ENCODE measurements at places on chromosomes 2 and 18.

DNA sequence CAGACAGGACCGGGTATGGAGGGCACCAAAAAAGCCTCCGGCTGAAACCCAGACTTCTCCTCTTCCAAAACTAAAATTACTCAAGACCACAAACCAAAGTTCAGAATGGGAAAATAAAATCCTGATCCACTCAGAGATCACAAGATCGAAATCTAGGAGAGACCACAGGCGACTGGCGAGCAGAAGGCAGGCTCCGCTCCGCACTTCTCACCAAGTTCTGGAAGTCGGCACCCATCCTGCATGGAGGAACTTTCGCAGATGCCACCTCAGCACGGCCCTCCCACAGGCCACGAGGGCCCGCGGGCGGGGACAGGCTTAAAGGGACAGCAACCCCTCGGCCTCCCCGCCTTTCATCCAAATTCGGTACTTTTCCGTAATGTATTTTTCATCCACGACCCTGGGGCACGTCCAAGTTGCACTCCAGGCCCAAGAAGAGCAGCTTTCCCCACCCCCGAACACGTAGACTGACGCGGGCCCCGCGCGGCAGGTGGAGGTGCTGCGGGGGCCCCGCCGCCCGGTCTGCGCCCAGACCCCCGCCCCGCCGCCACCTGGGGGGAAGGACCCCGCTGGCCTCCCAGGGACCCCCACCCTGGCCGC is 43.7 kb downstream of the HDLBP start:
- DNase-seq, result peak; percentile 56

- no peak for DNase-seq
Observed at GRCh38 chr2:74367789-74368188, 12.3 kb downstream of the DCTN1 start.

GRCh38 chr18:24588440-24588839 is 128.0 kb downstream of the HRH4 start:
- DNase-seq, result no peak

GRCh38 chr2:231306791-231307393 is 88.6 kb upstream of the B3GNT7 start:
- no peak for DNase-seq

GRCh38 chr2:60175290-60175689 is 378.2 kb downstream of the BCL11A start:
- DNase-seq, result no peak

GRCh38 chr2:105329197-105329554 is 359 bp downstream of the TGFBRAP1 start:
- peak; percentile 23 for DNase-seq

DNA sequence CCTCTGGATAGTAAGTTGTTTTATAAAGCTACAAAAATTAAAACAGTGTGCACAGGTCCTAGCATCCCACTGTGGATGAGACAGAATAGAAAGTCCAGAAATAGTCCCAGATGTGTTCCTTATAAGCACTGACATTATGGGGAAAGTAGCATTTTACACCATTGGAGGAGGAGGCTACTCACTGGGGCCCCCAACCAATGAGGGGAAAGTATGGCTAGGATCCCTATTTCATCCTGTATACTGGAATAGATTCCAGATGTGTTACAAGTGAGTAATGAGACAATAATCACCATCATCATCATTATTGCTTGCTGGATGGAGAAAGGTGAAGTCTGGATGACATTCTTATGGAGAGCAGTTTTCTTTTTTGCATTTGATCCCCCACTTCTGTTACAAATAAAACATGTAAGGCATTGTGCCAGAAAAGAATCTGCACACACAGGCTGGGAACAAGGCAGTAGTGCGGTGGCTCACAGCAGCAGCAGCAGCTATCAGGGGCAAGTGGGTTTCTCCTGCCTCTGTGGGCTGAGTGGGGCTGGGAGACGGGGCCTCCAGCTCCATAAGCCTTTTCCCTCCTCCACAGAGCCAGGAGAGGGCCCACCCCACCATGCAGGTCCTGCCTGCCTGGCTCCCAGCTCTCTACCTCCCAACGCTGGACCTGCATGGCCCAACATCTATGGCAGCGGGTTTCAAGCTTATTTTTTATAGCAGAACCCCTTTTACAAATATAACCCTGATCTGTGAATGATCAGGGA is 5.0 kb downstream of the ARID5A start:
- DNase-seq, result no peak

- DNase-seq, result no peak
Observed at GRCh38 chr2:191869178-191869577, 22.3 kb upstream of the CAVIN2 start.

DNA sequence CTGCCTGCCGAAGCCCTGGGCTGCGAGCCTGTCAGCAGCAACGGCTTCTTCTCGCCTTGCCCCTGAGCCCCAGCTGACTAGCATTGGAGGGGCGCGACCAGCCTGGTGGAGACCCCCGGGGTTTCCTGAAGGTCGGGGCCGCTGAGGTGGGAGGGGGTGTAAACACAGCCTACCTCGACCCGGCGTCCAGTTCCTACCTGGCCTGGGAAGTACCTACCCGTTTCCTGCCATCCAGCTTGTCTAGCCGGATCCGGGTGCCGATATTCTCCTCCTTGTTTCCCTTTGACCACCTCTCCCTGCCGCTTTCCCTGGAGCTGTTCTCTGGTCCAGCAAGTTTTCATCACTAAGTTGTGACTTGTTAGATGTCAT is 511 bp downstream of the MOB4 start:
- peak; percentile 45 for DNase-seq

- no peak for DNase-seq
Observed at GRCh38 chr18:22094358-22094734, 75.0 kb upstream of the GATA6 start.

GRCh38 chr2:240567137-240567871 is 980 bp upstream of the RNPEPL1 start:
- DNase-seq, result no peak

- no peak for DNase-seq
Observed at GRCh38 chr2:165528691-165529090, 59.2 kb downstream of the CSRNP3 start.

DNA sequence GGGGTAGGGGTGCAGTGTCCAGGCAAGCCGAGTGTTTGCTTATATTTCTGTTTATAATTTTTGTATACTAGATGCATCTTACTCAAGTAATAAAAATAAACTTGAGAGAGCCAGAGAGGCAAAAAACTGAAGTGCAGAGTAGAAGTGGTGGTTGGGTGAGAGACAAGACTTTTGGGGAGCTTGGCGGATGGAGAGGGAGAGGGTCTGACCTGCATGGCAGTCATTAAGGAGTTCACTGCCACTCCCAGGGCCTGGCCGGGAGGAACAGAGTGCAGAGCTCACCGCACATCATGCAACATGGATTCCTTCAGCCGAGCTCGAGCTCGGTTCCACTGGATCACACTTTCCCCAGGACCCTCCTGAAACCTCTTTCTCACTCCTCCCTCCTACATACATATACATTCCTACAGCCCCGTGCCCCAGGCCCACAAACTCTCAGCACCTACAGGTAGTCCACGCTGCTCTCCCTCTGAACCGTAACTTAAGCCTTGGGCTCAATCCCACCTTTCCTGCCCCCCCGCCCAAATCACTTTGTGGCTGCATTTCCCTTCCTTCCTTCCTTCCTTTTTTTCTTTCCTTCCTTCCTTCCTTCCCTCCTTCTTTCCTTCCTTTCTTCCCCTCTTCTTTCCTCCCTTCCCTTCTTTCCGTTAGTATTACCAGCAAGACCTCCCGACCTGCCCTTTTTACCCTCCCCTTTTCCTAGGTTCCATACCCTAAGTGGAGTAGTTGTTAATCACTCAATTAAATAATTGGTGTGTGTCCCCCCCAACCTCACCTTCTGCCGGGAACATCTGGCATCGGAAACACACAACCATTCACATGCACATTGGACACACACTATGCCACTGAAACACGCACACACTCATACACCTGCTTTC is 37.1 kb upstream of the ATP6V1B1 start:
- no peak for DNase-seq

- no peak for DNase-seq
Observed at GRCh38 chr2:184780944-184781343, 182.6 kb downstream of the ZNF804A start.

- DNase-seq, result no peak
Observed at GRCh38 chr2:152472481-152472887, 137.5 kb downstream of the FMNL2 start.

DNA sequence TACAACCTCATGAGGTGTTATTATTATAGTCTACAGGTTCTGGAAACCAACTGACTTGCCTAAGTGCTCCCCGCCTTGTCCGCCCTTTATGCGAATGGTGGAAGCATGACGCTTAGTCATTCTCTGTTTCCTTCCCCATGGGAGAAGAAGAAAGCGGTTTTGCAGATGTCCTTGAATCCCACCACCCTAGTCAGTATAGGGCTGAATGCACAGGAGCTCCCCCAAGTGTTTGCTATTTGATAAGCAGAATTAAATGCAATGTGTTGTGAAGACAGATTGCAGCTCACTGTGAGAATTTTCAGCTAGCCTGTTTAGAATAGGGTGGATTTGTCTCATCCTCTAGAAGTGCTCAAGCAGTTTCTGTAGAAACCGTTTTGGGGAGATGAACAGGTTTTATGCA is 652.0 kb downstream of the DCC start:
- DNase-seq, result no peak

DNA sequence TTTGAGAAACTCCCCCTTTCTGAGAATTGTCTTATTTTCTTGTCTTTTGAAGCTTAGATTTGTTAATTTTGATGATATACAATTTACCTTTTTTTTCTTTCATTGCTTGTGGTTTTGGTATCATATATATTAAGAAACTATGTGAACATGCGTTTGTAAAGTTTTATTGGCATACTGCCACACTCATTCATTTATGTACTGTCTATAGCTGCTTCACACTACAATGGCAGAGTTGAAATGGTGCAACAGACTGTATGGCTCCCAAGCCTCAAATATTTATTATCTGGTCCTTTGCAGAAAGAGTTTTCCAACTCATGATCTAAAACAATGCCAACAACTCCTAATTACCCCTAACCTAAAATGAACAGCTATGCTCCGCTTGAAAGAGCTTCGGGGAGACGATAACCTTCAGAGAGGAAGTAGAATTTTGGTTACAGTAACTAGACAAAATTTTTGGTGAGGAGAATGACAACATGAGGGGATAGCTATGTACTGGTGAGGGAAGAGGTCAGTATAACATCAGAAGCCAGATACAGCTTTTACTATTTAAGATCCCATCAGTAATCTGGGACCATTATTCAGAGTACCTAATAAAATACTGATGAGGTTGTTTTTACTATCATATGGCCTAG is 16.1 kb downstream of the PPP3R1 start:
- no peak for DNase-seq

GRCh38 chr2:239096676-239097427 is 249.0 kb downstream of the TWIST2 start:
- no peak for DNase-seq

DNA sequence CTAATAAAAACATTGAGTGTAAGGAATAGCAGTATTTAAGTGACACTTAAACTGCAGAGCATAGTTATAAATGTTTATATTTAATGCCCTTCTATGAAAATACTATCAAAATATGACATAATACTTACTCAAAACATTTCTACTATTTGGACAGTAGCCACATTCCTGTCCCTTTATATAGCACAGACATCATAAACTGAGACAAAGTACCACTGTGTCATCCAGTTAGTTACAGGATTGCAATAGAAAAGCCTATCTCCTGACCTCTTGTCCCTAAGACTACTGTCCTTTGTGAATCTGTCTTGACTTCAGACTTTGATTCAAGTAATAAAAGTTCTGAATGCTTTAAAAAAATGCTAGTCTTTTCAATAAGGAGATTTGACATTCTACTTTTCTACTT is 1528.5 kb upstream of the NXPH2 start:
- DNase-seq, result no peak

DNA sequence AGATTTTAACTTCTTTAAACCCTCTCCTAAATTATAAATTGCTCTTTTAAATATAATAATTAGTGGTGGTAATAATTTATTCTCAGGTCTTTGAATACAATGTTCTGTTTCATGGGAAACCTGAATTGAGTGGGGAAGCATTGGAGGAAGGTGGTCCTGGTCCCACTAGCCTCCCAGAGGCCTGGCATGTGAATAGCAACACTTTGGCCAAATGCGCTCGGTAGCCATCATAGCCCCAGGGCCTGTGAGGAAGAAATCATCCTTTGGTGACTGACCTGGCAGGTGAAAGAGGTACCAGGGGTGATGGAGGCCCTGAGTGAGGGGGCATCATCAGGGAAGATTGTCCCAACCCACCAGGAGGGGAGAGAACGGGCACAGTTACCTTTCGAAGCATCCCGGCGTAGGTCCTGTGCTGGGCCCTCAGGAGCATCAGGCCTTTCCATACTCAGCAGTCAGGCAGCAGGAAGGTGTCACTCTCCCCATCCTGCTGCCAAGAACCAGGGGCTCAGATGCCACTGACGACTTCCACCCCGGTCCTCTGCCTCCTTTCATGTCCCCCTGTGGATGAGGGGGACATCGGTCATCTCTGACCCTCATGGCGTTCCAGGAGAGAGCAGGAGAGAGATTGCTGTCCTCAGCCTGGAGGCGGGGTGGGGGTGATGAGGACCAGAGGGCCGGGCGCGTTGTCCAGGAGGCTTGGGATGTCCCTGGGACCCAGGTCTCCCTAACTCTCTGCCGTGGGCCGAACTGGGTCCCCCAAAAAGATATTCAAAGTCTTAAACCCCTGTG is 78.6 kb upstream of the HPCAL1 start:
- DNase-seq, result no peak

GRCh38 chr2:216082805-216083204 is 1.1 kb downstream of the TMEM169 start:
- peak; percentile 42 for DNase-seq

GRCh38 chr2:6103949-6104348 is 411.8 kb downstream of the SOX11 start:
- DNase-seq, result peak; percentile 20

DNA sequence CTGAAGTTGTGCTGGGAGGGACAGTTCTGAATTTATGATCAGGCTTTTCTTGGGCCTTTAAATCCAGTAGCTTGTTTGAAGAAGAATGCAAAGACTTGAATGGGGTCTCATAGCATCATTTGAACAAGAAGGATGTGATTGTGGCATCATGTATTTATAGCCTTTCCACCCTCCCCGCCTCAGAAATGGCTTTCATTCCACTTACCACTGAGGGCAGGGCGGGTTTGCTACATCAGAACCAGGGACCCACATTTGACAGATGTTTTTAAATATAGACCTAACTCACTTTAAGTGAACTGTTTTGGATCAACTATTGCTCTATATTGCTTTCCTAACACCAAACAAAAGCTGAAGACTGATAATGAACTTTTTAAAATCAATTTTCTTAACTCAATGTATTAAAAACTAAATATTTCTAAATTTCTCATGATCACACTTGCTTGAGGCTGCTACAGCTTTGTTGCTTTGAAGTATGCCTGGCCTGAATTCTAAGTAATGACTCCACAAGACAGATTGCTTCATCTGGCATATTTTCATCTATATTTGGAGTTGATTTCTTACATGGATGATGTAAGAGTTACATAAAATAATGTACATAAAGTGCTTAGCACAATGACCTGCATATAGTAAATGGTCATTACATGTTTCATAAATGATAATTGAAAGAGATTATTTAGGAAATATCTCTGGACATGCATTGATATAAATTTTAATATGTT is 1552.9 kb upstream of the SLC39A10 start:
- DNase-seq, result no peak

DNA sequence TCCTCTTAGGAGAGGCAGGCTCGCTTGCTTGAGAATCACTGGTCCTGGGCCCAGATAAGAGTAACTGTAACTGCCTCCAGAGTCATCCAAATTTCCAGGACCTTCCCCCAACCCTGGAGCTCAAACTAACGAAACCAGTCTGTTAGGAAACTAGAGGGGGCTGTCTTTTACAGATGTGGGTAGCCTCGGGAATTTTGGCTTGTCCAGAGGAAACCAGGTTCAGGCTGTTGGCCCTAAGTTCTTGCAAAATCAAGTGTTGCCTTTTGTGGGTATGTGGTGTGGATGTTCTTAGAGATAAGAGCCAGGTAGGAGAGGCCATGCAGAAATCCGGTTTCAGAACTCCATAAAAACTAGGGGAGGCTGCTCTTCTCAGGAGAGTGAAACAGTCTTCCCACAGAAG is 125.0 kb upstream of the DLX2 start:
- DNase-seq, result no peak

Measured in SW480 (cell line).